AG20443 (cell line): ENCODE measurements at places on chromosomes 12 and 14.

GRCh38 chr14:75449696-75450095, 21.9 kb downstream of the JDP2 start:
- peak; percentile 38 for DNase-seq

DNA sequence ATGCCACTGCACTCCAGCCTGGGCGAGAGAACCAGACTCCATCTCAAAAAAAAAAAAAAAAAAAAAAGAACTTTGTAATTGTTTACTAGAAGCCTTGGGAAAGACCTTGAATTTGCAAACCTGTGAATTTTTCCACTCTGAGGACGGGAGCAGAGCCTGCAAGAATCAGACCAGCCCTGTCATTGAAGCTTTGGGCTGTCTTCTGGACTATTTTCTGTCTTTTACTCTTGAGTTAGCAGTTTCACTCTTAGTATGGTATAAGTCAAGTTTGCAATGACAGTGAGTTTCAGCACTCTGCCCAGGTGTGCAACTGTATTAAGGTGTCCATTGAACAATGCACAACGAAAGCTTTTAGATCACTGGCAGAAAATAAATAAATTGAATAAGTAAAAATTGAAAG, 81.4 kb upstream of the KRAS start:
- no peak for DNase-seq

DNA sequence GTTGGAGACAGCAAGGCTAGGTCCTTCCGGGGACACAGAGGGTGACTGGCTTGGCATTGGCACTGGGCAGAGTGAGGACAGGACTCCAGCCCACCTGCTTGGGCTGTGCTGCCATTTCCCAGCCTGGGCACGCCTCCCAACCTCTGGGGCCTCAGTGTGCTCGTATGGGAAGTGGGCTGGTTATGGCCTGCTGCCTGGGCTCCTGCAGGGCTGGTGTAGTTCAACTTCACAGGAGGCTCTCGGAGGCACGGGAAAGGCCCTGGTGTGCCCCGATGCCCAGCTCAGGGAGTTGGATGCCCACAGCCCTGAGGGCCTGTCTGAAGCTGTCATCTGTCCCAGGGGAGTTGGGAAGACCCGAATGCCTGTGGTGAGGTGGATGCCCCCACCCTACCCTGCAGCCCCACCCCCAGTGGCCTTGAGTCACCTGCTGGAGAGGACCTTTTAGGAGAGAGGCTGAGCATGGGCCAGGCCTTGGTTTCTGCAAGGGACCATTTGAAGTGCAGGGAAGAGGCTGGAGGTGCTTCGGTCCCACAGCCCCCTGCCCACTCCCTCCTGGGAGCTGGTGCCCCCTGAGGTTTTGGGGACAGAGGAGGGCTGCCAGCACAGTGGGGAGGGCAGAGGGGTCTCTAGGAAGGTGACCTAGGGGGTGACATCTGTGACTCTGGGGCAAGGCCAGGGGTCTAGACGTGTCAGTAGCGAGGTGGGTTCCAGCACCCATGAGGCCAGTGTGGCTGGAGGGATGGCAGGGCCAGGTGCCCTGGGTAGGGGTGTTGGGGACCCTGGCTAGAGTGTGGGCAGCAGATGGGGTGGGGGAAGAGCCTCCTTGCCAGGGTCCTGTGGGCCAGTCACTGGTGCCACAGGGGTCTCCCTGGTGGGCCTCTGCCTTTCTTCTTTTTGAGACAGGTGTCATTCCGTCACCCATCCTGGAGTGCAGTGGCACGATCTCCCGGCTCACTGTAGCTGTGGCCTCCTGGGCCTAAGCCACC, 9.1 kb downstream of the ULK1 start:
- no peak for DNase-seq

GRCh38 chr12:130126023-130126432, 36.2 kb upstream of the FZD10 start:
- DNase-seq, result no peak

- DNase-seq, result no peak
These were observed 7.3 kb downstream of the C1RL start for GRCh38 chr12:7101694-7102131.

GRCh38 chr14:55773984-55774545, 194.1 kb downstream of the KTN1 start:
- DNase-seq, result no peak

GRCh38 chr12:118921761-118922160, 59.6 kb upstream of the SRRM4 start:
- DNase-seq, result no peak

GRCh38 chr14:75163677-75164076, 12.7 kb downstream of the TMED10 start:
- no peak for DNase-seq

DNA sequence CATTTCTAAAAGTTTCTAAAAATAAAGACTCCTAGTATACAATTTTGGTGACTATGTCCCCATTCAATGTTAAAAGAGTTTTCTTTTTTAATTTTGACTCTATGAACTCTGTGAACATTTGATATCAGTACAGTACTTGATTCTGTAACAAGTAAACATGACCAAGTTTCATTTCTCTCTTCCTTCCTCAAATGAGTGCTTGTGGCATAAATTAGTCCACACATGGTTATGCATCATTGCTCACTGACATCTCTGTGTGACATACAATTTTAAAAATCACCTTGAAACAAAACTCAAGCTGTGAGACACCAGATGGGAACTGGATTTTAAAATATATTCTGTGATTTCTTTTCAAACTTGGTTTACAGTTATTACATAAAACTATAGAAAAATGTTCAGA, 253.9 kb upstream of the MDGA2 start:
- DNase-seq, result no peak

GRCh38 chr14:99345472-99345871, 73.5 kb upstream of the BCL11B start:
- DNase-seq, result no peak

DNA sequence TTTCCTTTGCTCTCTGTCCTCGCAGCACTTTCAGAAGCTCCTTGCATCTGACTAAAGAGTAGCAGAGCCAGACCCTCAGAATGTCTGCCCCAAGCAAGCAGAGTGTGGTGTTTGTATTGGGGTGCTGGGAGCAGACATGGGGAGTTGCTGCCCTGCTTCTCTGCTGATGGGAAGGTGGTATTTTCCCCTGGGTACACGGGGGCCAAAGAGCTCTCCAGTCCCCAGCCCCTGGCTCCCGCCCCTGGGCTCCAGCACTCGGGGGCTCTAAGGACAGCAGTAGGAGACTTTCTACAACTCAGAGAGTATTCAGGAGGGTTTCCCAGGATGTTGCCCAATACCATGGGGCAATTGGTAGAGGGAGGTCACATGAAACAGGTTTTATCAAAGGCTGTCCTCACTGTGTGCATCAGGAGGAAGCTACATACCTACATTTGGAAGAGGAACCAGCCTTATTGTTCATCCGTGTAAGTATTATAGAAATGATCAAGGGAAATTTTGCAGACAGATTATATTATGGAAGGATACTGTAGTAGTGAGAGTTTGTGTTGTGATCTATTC, 50.3 kb downstream of the DAD1 start:
- DNase-seq, result no peak

GRCh38 chr12:12676605-12677004, 19.4 kb downstream of the GPR19 start:
- no peak for DNase-seq

GRCh38 chr14:21098076-21098891, at the start of gene ZNF219:
ZNF219 (minus strand) TSS chr14:21098655; CDS start chr14:21093591, 5,064 bp downstream.
- peak; percentile 50 for DNase-seq

- DNase-seq, result no peak
These were observed 479.4 kb upstream of the NOVA1 start for GRCh38 chr14:27077214-27077613.

DNA sequence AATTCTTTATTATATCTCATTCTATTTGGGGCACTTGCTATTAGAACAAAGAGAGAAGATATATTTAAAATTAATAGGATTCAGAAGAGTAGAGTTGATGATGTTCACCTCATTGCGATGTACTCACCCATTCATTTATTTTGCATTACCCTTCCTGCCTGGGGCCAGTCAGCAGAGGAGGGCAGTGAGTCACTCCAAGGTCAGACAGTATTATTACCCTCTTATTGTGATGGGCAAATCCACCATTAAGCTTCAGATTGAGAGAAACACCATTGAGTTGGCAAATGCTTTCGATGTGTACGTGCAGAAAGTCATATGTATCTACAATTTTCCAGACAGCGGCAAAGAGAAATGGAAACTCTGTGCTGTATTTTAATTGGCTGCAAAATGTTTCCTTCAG, 134.2 kb downstream of the BICD1 start:
- no peak for DNase-seq

DNA sequence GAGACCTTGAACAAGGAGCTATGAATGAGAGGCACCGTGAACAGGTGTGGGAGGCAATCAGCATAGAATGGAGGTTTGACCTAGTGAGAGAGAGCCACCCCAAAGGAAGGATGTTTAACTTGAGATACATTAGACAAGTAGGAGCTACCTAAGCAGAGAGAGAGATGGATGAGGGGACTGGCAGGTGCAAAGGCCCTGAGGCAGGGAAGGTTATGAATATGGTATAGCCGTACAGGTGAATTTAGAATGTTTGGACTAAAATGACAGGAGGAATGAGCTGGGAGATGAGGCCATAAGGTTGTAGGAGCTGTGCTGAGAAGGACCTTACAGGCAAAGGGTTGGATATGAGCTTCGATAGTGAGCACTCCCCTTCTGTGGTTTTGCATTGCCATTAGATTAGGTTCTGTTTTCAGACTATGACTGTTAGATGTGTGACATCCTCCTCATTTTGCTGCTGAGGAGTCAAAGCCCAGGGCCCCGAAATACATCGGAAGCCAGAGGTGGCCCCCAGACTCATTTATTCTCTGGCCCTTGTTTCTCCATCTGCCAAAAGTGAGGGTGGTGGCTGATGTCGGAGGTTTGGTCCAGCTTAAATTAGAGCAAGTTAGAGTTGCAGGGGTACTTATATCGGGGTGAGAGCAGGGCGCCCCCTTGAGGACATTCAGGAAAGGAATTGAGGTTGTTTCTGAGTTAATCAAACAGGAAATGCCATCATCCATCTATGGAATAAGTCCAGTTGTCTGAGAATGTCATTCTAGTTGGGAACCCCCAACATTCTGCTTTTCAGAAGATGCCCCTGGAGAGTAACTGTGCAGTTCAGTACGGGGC, 29.4 kb downstream of the SLC24A4 start:
- DNase-seq, result no peak

DNA sequence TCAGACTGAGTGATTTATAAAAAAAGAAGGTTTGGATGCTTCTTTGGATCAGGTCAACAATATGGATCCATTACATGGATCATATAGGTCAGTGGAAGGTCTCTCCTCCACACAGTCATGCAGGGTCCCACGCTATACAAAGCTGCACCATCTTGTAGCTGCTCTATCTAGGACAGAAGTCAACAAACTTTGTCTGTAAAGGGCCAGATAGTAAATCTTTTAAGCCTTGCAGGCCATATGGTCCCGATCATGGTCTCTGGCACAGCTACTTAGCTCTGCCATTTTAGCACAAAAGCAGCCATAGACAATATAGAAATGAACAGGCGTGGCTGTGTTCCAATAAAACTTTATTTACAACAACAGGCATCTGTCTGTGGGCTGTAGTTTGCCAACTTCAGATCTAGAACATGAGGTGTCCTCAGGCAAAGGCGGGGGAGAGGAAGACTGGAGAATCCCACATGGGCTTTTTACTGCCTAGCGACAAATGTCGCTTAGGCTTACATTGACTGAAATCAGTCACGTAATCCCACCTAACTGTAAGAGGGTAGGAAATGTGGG, 36.7 kb downstream of the TMEM233 start:
- no peak for DNase-seq

DNA sequence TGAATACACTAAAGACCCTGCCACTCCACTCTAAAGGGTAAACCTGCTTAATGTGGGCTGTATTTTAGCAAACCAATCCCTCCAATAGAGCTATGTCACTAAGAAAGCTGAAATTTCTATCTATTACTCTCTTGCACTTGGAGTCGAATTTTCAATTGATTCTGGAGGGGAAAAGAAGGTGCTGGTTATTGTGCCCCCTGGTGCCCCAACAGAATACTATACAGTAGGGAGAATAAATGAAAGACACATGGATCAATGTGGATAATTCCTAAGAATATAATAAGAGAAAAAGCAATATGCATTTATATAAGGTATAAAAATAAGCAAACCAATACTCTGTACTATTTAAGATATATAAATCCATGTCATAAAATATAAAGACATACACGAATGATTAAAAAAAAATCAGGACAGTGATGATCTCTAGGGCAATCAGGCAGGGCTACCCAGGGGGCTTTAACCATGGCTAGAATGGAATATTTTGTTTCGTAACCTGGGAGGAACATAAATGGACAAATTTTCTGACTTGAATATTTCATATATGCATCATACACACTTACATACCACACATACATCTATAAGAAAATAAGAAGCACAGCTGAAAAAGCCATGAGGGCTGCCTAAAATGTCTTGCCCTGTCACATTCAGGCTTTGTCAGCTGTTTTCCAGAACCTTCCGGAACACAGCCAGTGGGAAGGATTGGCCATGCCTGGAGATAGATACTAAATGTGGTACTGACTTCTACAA, 54.4 kb downstream of the EFCAB11 start:
- peak; percentile 44 for DNase-seq

DNA sequence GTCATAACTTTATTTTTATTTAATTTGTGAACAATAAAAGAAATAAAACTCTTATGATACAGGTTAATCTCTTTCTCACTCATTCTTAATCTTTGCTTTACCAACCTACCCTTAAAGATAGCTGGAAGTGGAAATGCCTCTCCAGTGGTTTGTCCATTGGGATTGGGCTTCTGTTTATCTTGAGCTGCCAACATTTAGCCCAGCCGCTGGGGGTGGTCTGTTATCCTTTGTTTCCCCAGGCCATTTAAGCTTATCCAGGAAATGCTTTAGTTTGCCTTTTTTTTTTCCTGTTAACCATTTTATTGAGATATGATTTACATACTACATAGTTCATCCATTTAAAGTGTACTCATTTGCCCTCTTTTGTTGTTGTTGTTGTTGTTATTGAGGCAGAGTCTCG, 8.2 kb downstream of the TDG start:
- DNase-seq, result no peak

DNA sequence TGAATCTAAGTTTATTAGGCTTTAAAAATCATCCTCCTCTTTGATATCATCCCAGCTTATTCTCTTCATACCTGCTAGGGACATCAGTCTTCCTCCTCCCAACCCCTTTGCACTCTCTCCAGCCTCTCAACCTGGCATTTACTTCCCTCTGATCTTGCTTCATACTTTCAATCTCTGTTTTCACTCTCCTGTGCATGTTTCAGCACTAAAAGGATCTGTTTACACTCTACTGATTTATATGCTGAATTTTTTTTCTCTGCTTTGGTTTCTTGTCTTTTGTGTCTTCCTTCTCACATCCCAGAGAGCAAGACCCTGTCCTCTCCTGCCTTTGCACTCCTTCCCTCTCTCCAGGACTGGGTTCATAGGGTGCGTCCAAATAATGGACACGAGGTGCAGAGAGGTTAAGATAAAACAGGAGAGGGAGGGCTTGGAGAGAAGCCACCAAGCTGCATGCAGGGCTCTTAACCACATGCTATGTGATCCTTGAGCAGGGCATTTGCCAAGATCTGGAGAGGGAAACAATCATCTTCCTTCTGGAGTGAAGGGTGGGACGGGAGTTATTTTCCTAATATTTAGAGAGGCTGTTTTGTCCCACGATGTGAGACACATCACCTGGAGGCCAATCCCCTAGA, 3.0 kb upstream of the CISTR start:
- no peak for DNase-seq

- no peak for DNase-seq
These were observed 63.1 kb upstream of the FGD4 start for GRCh38 chr12:32336261-32336660.

- no peak for DNase-seq
These were observed 45.7 kb upstream of the OTX2 start for GRCh38 chr14:56855891-56856461.

- peak; percentile 78 for DNase-seq
These were observed 208.4 kb downstream of the C12orf75 start for GRCh38 chr12:105538880-105539279.
